ENCODE measurements at places on chromosomes 6 and 20.

- no peak for DNase-seq
Measured at GRCh38 chr20:53402233-53403005, 191.2 kb downstream of the ZNF217 start.

GRCh38 chr6:85273870-85274269, 176.0 kb upstream of the NT5E start:
- no peak for DNase-seq

- no peak for DNase-seq
Measured at GRCh38 chr6:142863981-142864380, 81.0 kb downstream of the HIVEP2 start.

DNA sequence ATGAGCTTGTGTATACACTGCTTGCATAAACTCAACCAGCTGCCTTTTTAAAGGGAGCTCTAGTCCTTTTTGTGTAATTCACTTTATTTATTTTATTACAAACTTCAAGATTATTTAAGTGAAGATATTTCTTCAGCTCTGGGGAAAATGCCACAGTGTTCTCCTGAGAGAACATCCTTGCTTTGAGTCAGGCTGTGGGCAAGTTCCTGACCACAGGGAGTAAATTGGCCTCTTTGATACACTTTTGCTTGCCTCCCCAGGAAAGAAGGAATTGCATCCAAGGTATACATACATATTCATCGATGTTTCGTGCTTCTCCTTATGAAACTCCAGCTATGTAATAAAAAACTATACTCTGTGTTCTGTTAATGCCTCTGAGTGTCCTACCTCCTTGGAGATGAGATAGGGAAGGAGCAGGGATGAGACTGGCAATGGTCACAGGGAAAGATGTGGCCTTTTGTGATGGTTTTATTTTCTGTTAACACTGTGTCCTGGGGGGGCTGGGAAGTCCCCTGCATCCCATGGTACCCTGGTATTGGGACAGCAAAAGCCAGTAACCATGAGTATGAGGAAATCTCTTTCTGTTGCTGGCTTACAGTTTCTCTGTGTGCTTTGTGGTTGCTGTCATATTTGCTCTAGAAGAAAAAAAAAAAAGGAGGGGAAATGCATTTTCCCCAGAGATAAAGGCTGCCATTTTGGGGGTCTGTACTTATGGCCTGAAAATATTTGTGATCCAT, 15.3 kb downstream of the TNFAIP3 start:
- DNase-seq = no peak

- DNase-seq = no peak
Measured at GRCh38 chr6:112535816-112536215, 188.7 kb downstream of the RFPL4B start.

GRCh38 chr6:40164345-40164755, 230.1 kb upstream of the MOCS1 start:
- no peak for DNase-seq

GRCh38 chr20:4519534-4519933, 202.2 kb upstream of the PRND start:
- DNase-seq = no peak

GRCh38 chr6:113857556-113858479, 673 bp downstream of the MARCKS start:
- no peak for DNase-seq

- no peak for DNase-seq
Measured at GRCh38 chr20:3629893-3630292, 33.3 kb downstream of the GFRA4 start.

- DNase-seq = no peak
Measured at GRCh38 chr6:4023240-4023639, 55.7 kb downstream of the FAM217A start.

- DNase-seq = no peak
Measured at GRCh38 chr20:45011108-45011526, 44.8 kb downstream of the STK4 start.

GRCh38 chr20:41124451-41125094, 12.8 kb upstream of the PLCG1 start:
- no peak for DNase-seq

DNA sequence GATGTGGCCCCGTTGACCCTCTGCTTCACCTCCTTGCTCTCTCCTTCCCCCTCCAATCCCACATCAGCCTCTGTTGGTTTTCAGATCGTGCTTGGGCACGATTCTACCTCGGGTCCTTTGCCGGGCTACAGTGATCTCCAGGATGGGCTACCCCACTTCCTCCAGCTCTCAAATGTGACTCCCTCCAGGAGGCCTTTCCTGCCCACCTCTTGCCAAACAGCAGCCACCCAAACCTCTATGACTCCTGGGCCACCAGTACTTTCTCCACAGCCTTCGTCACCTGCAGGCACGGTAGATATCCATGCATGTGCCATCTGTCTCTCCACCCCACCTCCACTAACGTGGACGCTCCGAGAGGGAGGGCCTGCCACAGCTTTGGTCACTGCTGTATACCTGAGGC, 55.9 kb upstream of the NXT1 start:
- DNase-seq = no peak

DNA sequence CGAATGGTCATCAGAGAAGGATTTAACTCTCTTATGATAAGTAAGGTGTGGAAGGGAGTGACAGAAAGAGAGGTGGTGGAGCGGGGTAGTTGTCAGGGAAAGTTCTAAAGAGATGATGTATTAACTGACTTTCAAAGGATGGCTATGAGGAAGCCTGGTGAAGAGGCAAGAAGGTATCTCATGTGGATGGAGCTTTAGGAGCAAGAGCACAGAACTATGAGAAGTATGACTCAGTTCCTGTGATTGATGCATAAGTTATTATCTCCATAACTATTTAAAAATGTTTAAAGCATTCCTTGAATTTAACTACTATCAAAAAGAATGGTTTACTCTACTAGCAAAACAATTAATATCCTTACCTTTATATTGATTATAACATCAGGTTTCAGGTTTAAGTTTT, 28.8 kb downstream of the AK9 start:
- DNase-seq = no peak

DNA sequence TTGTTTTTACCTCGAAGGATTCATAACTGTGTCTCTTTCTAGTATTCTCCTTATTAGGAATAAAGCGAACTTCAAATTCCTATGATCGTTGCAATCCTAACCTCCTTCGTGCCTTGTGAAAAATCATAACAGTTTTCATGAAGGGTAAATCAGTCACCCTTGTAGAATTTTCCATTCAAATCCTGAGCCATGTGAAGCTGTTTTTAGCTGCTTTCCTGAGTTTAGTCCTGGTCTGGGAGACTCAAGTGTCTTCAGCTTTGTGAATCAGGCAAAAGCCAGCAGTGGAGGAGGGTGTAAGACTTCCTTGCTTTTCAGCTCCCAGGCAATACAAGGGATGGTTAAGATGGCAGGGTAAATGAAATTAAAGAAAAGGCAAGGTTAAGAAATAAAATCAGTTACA, 24.3 kb downstream of the GCNT2 start:
- no peak for DNase-seq

- DNase-seq = no peak
Measured at GRCh38 chr20:37564388-37565133, 36.9 kb upstream of the BLCAP start.

DNA sequence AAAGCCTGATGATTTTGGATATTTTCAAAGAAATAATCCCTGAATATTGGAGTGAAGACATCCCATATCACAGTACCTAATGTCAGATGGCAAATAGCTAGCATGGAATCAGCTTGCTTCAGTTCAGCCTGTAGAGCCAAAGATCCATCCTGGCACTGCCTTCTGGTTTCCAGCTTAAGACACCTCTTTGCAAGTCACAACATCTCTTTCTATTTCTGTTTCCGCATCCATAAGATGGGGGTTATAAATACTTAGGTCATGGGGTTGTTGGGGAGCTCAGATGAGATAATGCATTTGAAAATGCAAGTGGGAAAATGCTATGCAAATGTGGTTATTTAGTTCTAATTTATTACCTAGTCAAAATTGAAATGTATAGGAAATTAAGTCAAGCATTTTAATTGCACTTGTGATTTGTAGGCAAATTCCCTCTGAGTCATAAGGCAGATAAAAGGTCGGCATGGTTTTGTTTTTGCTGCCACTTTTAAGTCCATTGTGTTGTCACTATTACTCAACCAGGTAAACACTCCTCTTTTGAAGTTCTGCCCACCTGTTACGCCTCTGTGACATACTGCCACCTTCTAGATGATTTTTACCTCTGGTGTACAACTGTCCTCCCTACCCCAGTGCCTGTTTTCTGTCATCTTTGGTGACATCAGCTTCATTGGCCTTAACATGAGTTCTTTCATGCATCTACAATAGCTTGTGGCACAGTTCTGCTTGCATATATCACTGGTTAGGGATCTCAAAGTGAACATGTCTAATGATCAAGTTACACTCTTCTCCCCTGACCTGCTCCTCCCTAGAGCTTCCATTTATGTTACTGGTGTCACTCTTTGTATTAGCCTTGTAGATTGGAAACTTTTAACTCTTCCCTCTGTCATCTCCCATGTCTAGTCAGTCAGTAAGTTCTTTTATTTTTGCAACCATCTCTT, 96.6 kb downstream of the CDKAL1 start:
- DNase-seq = no peak

DNA sequence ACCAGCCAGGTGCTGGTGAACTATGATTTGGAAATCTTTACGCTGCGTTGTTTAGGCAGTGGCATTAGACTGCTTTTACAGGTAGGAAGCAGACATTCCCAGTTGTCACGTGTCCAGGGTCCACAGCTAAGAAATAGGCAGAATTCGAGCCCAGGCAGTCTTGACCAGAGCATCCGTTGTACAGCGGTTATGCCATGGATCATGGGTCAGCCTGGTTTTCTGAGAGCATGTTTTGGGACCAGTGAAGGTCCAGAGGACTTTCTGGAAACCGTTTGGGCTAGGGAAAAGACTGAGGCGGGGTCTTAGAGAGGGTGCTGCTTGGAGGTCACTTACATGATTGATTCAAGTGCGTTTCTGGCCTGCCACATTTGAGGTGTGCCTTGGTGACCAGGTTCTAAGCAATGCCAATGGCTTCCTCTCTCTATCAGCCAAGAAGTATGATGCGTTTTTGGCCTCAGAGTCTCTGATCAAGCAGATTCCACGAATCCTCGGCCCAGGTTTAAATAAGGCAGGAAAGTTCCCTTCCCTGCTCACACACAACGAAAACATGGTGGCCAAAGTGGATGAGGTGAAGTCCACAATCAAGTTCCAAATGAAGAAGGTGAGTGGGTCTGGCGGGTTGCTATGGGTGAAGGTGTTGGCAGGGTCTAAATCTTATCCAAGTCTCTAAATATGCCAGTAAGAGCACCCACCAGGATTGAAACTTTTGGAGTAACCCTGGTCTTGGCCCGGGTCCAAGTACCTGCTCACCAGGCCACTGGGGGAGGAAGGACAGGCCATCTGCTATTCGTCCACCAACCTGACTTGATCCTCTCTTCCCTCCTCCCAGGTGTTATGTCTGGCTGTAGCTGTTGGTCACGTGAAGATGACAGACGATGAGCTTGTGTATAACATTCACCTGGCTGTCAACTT, 1.8 kb downstream of the RPL10A start:
- DNase-seq = no peak

DNA sequence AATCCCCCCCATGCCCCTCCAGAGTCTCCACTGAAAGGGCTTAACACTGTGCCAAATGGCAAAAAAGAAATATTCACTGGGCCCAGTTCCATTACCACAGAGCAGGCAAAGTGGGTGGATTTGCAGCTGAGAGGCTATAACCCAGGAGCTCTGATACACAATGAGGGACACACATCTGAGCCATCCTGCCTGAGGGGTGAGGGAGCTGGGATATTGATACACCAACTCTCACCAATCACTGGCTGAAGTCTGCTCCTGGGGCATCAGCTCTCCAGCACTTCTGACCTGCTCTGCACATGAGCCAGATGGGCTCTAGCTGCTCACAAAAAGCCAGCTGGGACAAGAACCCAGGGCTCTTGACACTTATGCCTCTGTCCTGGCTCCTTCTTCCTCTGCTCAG, 4.9 kb downstream of the BPIFB1 start:
- no peak for DNase-seq

- DNase-seq = no peak
Measured at GRCh38 chr6:52560462-52560861, 16.4 kb downstream of the TRAM2 start.

GRCh38 chr20:31633339-31633914, 4.3 kb upstream of the COX4I2 start:
- no peak for DNase-seq

DNA sequence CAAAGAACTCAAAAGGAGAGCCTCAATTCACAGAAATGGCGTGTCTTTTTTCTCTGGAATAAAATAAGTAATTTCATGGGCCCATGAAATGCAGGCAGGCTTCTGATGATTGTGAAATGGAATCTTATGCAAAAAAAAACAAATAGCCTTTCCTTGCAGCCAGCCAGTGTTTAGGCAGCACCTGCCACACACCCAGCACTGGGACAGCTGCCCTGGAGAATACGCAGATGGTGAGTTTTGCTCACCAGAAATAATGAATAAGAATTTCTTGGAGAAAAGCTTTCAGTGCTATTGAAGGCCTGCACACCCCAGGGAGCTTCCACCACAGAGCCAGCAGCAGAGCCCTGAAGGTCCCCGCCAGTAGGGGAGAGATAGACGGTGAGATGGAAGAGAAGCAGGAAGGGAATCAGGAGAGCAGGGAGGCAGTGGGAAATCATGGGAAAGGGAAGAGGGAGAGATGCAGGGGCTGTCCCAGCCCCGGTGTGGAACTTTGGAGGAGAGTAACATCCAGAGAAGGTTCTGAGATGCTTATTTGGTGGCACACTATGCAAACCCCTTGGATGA, 54.9 kb downstream of the PXDC1 start:
- DNase-seq = no peak

- no peak for DNase-seq
Measured at GRCh38 chr6:84062519-84063154, 29.1 kb downstream of the MRAP2 start.

- DNase-seq = no peak
Measured at GRCh38 chr6:38792356-38792755, 77.2 kb downstream of the DNAH8 start.

- DNase-seq = no peak
Measured at GRCh38 chr20:59258221-59258621, 42.2 kb upstream of the EDN3 start.

DNA sequence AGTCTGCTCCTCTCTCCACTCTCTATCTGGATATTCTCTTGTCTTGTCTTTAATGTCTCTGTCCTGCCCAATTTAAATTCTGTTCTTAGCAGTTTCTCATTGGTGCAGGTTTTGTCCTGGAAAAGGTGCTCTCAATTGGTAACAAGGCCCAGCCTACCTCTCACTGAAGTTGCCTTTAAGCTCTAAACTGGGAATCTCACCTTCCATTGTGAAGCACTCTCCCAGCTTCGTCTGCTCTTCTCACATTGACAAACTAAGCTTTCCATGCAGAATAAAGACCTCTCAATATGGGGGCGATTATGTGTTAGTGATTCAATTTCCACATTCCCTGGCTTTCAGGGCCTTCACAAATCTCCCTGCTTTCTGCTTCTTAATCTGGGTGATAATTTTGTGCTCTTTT, 1712.2 kb downstream of the GRIK2 start:
- no peak for DNase-seq

- DNase-seq = no peak
Measured at GRCh38 chr6:36912030-36912454, 26.3 kb downstream of the C6orf89 start.

- DNase-seq = no peak
Measured at GRCh38 chr6:110039981-110040383, 61.9 kb downstream of the GPR6 start.
